ENCODE measurements at places on chromosomes 3 and 15. TPM values are rescaled to one million over a fixed set of nuclear protein-coding genes. Genes with fewer than 3 reads are reported as not detected.

MST1R gene
- total RNA-seq: 0.27 TPM

CSPG4 gene
- not detected for total RNA-seq

LRRC3B gene
- not detected for total RNA-seq

DNA sequence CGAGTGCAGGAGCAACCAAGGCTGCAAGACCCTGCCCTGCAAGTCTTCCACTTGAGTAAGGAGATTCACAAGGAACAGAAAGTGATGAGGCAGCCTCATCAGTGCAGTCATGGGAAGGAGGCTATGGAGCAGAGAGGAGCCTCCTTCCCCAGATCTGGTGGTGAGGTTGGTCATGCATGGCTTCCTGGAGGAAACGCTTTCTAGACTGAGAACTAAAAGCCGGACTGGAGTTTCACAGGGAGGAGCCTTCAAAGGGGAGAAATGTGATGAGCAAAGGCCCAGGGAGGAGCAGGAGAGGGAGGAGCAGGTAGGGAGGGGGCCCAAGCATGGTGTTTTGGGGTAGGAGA lies 139.9 kb downstream of the SRGAP3 start:
- no peaks in the 10 kb centered on the region for H3K27me3 ChIP-seq
- H3K4me1 ChIP-seq: no peaks in the 10 kb centered on the region
- H3K4me3 ChIP-seq: no peak overlapping the region
- H3K36me3 ChIP-seq: no peaks in the 10 kb centered on the region
- no peak for DNase-seq

DNA sequence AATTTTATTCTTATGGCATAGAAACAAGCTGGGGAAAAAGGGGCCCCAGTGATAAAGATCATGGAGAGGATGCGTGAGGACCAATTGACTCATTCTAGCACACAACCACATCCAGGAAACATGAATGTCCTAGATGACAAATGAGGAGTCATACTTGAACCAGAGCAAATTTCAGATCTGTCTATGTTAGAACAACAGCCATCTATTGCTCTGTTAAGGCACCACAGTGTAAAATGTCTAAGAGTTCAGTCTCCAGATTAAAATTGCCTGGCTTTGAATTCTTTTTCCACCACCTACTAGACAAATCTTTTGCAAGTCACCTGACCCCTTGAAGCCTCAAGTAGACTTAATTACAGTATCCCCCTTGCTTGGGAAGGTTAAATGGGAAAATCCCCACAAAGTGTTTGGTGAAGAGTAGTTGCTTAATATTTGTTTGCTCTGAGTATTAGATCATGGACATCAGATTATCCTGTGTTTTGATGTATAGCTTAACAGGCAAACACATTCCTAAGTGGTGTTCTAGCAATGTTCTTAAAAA lies 258.7 kb upstream of the TGFBR2 start:
- peak overlapping the region; percentile 80 for H3K27ac ChIP-seq
- no peaks in the 10 kb centered on the region for H3K36me3 ChIP-seq
- no peaks in the 10 kb centered on the region for H3K27me3 ChIP-seq
- DNase-seq: peak; percentile 73
- peak overlapping the region; percentile 8 for H3K4me3 ChIP-seq

DNA sequence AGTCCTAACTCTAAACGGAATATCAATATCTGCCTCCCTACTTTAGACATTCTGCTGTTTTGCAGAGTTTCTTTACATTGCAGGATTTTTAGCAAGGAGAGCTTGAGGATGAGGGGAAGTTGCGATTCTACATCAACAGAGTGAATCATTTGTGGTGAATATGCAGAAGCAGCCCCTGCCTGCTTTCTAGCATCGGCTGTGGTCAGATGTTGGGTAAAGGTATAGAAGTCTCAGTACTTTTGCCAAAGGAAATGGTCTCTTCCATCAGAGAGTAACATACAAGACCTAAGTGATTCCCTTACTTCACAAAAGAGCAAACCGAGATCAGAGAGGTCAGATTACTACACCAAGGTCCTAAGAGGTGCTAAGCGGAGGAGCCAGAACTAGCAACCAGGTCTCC lies 15.2 kb downstream of the ST3GAL6 start:
- peaks cover 24% of the 10 kb centered on the region for H3K27me3 ChIP-seq
- no peaks in the 10 kb centered on the region for H3K4me1 ChIP-seq
- H3K4me3 ChIP-seq: no peak overlapping the region
- H3K36me3 ChIP-seq: no peaks in the 10 kb centered on the region

DNA sequence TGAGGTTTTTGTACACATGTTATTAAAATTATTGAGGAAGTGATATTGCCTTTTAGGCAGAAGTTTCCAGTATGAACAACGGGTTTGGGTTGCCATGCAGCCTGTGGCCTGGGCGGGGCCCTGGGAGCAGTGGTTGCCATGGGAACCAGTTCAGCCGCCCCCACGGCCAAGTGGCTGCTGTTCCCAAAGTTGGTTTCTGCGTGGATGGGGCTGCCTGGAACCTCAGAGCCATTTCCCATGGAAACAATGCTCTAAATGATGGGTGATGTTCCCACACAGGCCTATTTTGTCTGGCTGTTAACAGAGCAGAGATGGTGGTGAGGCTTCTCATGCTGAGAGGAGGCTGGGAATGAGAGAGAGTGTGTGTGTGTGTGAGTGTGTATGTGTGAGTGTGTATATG lies 19.5 kb downstream of the MRAS start:
- DNase-seq: no peak
- no peaks in the 10 kb centered on the region for H3K36me3 ChIP-seq
- no peak overlapping the region for H3K27ac ChIP-seq
- H3K27me3 ChIP-seq: peaks cover 5% of the 10 kb centered on the region
- no peak overlapping the region for H3K4me3 ChIP-seq
- H3K4me1 ChIP-seq: no peaks in the 10 kb centered on the region

DNA sequence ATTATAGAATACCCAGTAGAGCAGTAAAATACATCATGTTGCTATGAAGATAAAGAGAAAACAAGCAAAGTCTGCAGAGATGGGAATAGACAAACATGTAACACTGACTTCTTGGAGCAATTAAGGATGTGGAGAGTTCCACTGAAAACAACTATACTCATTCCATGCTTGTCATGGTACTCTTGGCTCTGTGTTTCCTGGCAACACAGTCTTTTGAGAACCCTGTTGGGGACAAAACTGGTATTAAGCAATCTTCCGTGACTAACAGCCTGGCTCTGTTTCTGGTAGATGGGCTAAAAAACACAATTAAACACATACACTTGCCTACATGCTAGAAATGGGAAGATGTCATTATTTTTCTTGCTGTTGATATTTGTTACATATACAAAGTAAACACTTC lies 1212.3 kb upstream of the GBE1 start:
- H3K4me3 ChIP-seq: no peak overlapping the region
- no peak for DNase-seq
- no peaks in the 10 kb centered on the region for H3K4me1 ChIP-seq
- no peaks in the 10 kb centered on the region for H3K36me3 ChIP-seq

GRCh38 chr15:78822514-78822913 lies 11.2 kb upstream of the ADAMTS7 start:
- no peak for DNase-seq
- H3K4me1 ChIP-seq: no peaks in the 10 kb centered on the region
- no peaks in the 10 kb centered on the region for H3K36me3 ChIP-seq
- no peak overlapping the region for H3K4me3 ChIP-seq

- no peaks in the 10 kb centered on the region for H3K27me3 ChIP-seq
- H3K36me3 ChIP-seq: no peaks in the 10 kb centered on the region
- no peak for DNase-seq
- no peak overlapping the region for H3K4me3 ChIP-seq
- no peak overlapping the region for H3K27ac ChIP-seq
Measured at GRCh38 chr3:165653130-165653778, 184.0 kb downstream of the BCHE start.

- H3K27ac ChIP-seq: no peak overlapping the region
- H3K4me3 ChIP-seq: no peak overlapping the region
- no peaks in the 10 kb centered on the region for H3K36me3 ChIP-seq
- no peak for DNase-seq
Measured at GRCh38 chr15:29151484-29151857, 118.2 kb downstream of the NSMCE3 start.

DNA sequence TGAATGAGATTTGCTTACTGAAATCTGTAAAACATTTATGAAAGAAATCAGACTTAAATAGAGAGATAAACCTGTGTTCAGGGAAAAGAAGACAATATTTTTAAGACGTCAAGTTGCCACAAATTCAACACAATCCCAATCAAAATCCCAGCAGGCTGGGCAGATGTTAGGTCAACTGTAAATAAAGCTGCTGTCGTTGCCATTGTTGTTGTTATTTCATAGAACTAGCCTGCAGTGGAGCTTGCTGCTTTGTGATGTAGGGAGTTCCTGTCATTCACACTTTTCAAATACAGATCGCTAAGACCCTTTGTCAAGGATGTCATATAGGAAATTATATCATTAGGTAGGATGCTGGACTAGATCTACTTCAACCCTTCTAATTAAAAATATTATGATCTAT lies 123.1 kb downstream of the NEO1 start:
- no peaks in the 10 kb centered on the region for H3K27me3 ChIP-seq
- no peaks in the 10 kb centered on the region for H3K4me1 ChIP-seq
- H3K4me3 ChIP-seq: no peak overlapping the region
- DNase-seq: no peak

DNA sequence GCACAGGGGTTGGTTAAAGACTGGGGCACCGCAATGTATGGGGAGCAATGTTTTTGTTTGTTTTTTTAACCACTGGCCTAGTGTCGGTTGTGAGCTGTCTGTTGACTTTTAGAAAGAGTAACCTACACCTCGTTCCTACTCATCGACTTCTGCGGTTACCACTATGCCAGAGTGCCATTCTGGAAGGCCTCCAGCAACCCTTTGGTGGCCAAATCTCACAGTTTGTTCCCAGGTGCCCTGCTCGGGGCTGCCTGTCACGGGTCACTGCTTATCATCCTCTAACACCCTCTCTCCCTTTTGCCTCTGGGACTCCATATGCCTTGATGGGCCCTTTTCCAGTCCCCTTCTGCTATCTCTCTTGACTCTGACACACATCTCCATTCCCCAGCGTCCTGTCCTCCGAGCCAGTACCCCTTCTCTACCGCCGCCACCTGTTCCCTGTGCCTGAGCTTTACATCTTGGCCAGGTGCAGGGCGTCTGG lies 290.4 kb upstream of the C2CD4B start:
- no peaks in the 10 kb centered on the region for H3K27me3 ChIP-seq
- H3K4me1 ChIP-seq: no peaks in the 10 kb centered on the region
- no peaks in the 10 kb centered on the region for H3K36me3 ChIP-seq
- H3K4me3 ChIP-seq: no peak overlapping the region

GRCh38 chr15:93070132-93070531 lies 18.9 kb downstream of the RGMA start:
- H3K36me3 ChIP-seq: no peaks in the 10 kb centered on the region
- H3K27me3 ChIP-seq: peaks cover 29% of the 10 kb centered on the region
- no peak overlapping the region for H3K4me3 ChIP-seq
- no peak for DNase-seq
- H3K4me1 ChIP-seq: peaks cover 15% of the 10 kb centered on the region

DNA sequence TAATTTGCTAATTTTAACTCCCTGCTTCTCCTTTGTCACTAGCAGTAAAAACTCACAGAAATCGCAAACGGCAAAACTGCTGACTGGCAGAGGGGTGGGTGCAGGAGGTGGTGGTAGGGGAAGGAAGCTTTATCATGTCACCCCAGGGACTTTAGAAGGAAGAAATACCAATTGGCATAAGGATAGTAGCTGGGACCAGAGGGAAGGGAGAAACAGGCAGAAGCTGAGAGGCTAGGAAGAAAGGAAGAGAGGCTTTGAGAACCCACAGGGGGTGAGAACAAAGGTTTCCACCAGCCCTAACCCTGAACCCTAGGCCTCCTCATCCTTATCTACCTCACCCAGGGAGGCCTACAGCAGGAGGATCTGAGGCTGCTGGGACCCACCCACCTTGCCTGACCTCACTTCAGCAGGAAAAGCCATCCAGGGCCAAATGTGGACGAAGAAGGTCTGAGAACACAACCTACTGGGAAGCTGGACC lies 10.7 kb downstream of the ITGB5 start:
- peaks cover 8% of the 10 kb centered on the region for H3K27me3 ChIP-seq
- H3K36me3 ChIP-seq: no peaks in the 10 kb centered on the region
- H3K4me1 ChIP-seq: peaks cover 12% of the 10 kb centered on the region
- DNase-seq: no peak

DNA sequence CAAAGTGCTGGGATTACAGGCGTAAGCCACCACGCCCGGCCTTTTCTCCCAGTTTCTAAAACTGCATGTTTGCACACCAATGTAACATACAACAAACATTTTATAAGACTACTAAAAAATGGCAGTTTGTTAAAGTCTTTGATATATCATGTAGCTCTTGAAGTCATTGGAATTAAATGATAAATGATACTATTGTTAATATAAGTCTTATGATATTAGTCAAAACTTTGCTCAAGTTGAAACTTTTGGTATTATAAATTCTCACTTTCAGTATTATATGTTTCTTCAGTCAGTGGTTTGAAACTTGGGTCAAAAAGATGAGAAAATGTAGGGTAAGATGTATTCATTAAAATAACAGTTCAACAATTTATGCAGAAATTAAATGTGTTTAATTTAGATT lies 117.6 kb upstream of the TBL1XR1 start:
- H3K27me3 ChIP-seq: peaks cover 1% of the 10 kb centered on the region
- H3K27ac ChIP-seq: peak overlapping the region; percentile 46
- H3K36me3 ChIP-seq: peaks cover 2% of the 10 kb centered on the region
- DNase-seq: no peak
- peaks cover 25% of the 10 kb centered on the region for H3K4me1 ChIP-seq
- no peak overlapping the region for H3K4me3 ChIP-seq

GRCh38 chr15:78103406-78104118 lies 11.2 kb downstream of the SH2D7 start:
- H3K36me3 ChIP-seq: no peaks in the 10 kb centered on the region
- no peak overlapping the region for H3K4me3 ChIP-seq
- H3K27me3 ChIP-seq: no peaks in the 10 kb centered on the region
- peaks cover 30% of the 10 kb centered on the region for H3K4me1 ChIP-seq

GRCh38 chr3:42723219-42723618 lies 20.6 kb upstream of the HHATL start:
- no peak overlapping the region for H3K4me3 ChIP-seq
- DNase-seq: no peak
- no peaks in the 10 kb centered on the region for H3K4me1 ChIP-seq
- no peak overlapping the region for H3K27ac ChIP-seq
- H3K27me3 ChIP-seq: peaks cover 2% of the 10 kb centered on the region
- H3K36me3 ChIP-seq: no peaks in the 10 kb centered on the region

GRCh38 chr3:184636741-184637316 lies 75.0 kb downstream of the MAGEF1 start:
- H3K27me3 ChIP-seq: no peaks in the 10 kb centered on the region
- H3K27ac ChIP-seq: no peak overlapping the region
- no peak overlapping the region for H3K4me3 ChIP-seq
- H3K36me3 ChIP-seq: no peaks in the 10 kb centered on the region
- DNase-seq: peak; percentile 74

DNA sequence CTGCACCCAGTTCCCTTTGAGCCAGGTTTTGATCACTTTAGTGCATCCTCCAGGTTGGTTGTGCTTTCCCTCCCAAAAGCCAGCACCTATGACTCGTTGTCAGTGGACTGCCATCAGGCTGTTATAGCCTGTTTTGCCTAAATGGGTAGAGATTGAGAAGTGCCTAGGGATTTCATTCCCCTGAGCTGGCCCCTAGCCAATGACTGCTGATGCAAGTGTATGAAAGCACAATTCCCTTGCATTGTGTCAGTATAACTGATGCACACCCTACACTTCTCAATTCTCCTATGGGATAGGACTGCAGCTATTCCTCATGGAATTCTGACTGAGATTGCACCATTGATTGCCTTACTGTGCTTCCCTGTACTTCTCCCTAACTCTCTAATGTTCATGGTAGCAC lies 102.1 kb upstream of the ARPP21 start:
- H3K27ac ChIP-seq: no peak overlapping the region
- no peaks in the 10 kb centered on the region for H3K4me1 ChIP-seq
- H3K36me3 ChIP-seq: no peaks in the 10 kb centered on the region

Data from activated naive CD4-positive, alpha-beta T cell treated with anti-CD3 and anti-CD28 coated beads for 36 hours (primary cell).